Type B pancreatic cell (in vitro differentiated cells): ENCODE measurements at places on chromosomes 2 and 18.
A peak's percentile ranks its signal among the peaks of the same experiment; 100 is the strongest.

- no peak for DNase-seq
Observed at GRCh38 chr2:103288696-103289095, 526.9 kb downstream of the TMEM182 start.

DNA sequence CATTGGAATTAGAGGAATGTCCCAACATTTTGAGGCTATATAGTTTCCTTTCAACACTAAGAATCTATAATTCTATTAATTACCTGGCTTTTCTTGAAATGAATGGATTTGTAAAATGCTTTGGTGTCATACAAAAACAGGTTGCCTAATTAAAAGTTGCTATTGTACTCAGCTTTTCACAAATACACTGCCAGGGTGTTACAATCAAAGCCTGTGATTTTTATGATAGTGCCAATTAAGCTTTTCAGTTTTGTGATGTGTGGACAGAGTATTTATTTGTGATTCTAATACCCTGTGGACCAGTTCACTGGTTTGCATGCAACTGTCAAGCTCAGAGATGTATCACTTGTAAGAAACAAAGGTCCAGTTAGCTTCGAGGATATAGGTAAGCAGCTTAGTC lies 71.8 kb downstream of the NAB1 start:
- no peak for DNase-seq

- no peak for DNase-seq
Observed at GRCh38 chr2:174031226-174031625, 66.1 kb upstream of the SP3 start.

DNA sequence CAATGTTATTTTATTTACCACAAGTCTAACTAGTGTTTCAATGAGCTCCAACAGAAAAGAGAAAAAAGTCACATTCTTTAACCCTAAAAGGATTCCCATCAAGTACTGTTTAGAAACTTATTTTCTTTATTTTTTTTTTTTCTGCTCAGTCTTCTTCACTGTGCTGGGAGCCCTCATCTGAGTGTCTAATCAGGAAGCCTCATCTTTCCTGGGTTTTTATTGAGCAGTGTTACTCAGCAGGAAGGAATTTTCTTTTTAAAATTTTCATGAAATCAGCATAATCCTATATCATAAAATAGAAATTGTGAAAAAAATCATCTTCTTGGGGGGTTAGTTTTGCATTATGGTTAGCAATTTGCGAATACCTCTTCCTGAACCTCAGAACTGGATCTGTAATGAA lies 453.8 kb downstream of the CDH2 start:
- DNase-seq, result no peak

DNA sequence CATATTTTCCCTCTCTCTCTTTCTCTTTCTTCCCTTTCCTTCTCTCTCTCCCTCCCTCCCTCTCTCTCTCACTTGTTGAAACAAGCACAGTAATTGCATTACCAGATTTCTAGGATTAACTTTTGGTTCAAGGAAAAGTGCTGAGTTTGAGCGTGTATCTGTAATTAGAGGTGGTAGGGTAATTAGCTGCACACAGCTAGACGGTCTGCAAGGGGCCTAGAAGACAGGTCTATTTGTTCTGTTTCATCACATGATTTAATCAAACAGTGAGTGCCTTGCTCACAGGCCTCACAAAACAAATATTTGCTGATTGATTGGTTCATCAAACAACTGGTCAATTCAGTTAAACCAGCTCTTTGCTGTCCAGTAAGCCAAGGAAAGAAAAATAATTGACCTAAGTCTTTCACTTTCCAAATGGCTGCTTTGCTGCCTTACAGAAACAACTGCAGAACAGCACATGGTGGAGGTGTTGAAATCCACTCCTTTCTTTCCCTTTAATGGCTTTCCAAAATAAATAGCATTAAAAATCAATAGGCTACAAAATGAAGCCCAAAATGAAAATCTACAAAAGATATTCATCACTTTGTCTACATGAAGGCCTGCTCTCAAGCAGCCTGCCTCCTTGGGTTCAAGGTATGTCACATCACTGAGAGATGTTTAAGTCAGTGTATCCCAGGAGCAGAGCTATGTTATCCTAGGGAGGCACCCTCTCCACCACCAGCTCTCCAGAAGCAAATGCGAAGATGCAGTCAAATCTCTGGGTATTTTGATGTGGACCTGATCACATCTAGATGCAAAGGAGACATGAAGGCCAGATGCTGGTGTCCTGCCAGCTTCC lies 264.4 kb upstream of the SIX2 start:
- no peak for DNase-seq

- DNase-seq, result no peak
Observed at GRCh38 chr2:56230156-56230555, 46.4 kb downstream of the CCDC85A start.

GRCh38 chr18:50340078-50340477 lies 34.8 kb upstream of the SKA1 start:
- DNase-seq, result no peak

GRCh38 chr2:101446869-101447268 lies 28.0 kb downstream of the RFX8 start:
- DNase-seq, result no peak

- no peak for DNase-seq
Observed at GRCh38 chr2:229330952-229331351, 59.9 kb upstream of the PID1 start.

- peak; percentile 45 for DNase-seq
Observed at GRCh38 chr2:126703311-126703710, 47.4 kb downstream of the GYPC start.

GRCh38 chr2:122736279-122736678 lies 980.8 kb downstream of the TSN start:
- no peak for DNase-seq

DNA sequence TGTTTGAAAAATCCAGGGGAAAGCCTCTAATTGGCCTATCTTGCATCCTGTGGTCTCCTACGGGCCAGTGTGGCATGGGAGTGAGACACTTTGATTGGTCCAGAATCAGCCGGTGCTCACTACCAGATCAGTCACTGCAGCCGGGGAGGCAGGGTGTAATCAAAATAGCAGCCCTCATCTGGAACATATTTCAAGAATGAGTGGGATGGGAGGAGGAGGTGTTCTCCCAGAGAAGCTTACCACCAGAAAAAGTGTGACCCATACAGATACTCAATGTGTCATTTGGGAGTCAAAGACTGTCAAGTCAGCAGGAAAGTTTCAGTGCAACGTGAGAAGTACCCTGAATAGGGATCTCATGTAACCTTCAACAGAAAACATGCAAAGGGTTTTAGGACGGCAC lies 393.9 kb upstream of the SLC14A2 start:
- DNase-seq, result no peak

DNA sequence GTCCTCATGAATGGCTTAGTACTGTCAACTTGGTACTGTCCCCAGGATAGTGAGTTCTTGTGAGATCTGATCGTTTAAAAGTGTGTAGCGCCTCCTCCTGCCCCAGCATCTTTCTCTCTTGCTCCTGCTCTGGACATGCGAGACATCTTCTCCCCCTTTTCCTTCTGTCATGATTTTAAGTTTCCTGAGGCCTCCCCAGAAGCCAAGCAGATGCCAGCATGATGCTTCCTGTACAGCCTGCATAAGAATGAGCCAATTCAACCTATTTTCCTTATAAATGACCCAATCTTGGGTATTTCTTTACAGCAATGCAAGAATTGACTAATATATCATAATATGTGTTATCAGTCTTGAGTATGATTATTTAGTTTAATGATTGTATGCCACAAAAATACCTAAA lies 3.5 kb upstream of the RSAD2 start:
- DNase-seq, result no peak

DNA sequence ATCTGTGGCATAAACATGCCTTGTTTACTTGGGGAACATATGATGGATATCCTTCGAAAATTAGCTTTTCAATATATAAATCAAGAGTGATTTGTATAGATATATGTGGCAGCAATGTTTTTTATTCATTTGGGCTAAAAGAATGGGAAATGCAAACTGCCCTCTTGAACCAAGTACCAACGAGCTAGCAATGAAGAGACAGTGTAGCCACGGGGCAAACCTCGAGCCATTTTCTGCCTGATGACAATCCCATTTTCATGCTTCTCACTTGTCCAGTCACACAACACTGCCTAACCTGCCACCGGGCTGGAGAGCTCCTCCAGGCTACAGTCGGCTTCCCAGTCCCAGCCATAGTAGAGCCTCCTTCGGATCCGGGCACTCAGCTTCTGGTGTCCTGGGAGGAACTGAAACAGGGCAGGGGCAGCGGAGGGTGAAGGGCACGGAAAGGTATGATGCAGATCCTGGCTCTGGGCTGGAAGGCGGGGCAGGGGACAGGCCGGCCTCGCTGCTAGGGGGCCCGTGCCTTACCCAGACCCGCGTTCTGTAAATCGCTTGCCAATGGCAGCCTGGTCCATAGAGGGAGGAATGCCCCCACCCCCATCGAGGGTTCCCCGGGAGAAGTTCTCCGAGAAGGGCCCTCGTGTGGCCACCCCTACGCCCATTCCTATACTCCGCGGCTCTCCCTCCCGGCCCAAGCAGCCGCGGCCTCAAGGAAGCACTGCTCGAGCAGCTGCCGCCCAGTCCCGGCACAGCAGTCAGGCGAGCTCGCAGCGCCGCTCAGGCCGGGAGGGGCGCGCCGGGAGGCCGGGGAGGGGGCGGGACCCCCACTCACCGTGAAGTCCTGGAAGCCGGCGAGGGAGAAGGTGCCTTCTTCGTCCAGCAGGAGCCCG lies 552 bp downstream of the CNPPD1 start:
- peak; percentile 75 for DNase-seq

GRCh38 chr2:170905864-170906263 lies 23.2 kb upstream of the GORASP2 start:
- DNase-seq, result no peak

GRCh38 chr18:37383846-37384595 lies 181.6 kb downstream of the CELF4 start:
- DNase-seq, result no peak

DNA sequence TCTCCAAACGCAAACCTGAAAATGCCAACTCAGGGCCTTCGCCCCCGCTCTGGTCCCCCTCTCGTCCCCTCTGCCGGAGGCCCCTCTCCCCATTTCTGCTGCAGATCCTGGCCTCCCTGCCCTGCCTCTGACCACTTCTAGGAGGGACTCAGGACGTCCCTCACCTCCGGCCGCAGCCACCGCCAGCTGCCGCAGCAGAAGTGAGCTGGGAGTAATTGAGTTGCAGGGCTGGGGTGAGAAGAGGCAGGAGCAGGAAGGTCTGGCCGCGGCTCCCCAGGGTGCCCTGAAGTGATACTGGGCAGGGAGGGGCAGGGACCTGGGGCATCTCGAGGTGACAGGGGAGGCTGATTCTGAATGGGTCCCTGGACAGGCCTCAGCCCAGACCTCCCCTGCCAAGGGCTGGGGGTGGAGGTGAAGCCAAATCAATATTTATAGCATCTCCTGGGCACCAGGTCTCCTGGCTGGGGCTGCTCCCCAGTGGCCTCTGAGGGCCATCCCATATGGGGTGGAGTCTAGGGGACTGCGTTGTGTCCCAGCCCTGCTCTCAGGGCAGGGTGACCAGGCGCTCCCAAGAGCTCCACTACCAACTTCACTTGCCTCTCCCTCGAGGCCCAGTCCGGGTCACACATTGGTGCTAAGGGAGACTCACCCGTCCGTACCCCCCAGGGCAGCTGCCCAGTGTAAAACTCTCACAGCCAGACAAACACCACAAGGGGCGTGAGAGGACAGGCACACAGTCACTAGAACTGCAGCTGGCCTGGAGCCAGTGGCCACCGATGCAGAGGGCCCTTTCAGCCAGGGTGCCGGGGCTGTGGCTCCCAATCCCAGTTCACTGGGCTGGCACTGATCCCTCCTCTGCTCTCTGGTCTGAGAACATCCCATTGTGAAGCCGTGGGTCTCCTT lies 33.0 kb downstream of the KCNIP3 start:
- no peak for DNase-seq

GRCh38 chr2:211690736-211691135 lies 847.9 kb downstream of the ERBB4 start:
- no peak for DNase-seq

GRCh38 chr2:13968811-13969210 lies 663.7 kb upstream of the LRATD1 start:
- no peak for DNase-seq

DNA sequence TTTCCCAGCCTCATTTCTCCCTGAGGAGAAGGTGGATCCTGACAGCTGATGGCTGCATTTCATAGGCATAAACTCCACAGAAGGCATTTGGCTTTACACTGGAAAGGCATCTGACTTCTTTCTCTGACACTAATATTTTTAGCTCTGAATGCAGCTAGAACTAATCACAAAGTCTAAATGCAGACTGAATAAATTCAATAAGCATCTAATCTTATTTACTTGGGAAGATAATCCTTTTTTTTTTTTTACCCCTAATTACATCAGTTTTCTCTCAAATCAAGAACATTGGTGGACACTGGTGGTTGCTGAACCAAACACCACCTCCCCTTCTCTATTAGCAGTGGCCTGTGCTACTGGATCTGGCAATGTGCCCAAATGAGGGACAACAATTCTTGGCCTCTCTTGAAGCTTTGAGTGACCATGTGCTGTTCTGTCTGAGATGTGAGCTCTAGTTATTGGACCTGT lies 50.9 kb upstream of the CD226 start:
- no peak for DNase-seq

GRCh38 chr2:5145801-5146200 lies 546.4 kb upstream of the SOX11 start:
- no peak for DNase-seq

- DNase-seq, result no peak
Observed at GRCh38 chr2:5991305-5991968, 299.3 kb downstream of the SOX11 start.

- no peak for DNase-seq
Observed at GRCh38 chr2:222760301-222760897, 88.9 kb downstream of the MOGAT1 start.

- DNase-seq, result no peak
Observed at GRCh38 chr2:229980431-229981184, 58.3 kb downstream of the FBXO36 start.

GRCh38 chr2:71742953-71743601 lies 289.7 kb downstream of the DYSF start:
- DNase-seq, result no peak

- DNase-seq, result no peak
Observed at GRCh38 chr2:43146083-43146482, 80.3 kb downstream of the ZFP36L2 start.

DNA sequence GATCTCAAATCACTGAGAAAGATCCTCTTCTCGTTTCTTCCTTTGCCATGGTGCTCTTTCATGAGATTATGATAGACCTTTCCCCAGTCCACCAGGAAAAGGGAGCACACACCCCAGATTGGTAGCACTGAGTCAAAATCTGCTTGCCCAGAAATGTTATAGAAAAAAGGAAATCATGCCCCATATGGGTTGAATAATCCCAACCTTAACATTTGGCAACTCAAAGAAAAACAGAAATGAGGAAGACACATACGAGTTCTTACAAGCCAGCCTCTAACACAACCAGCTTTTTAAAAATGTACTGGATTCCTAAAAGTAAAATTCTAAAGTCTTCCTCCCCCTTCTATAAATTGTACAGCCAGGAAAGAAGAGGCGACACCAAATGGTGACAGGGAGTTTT lies 103.0 kb downstream of the ANKRD44 start:
- no peak for DNase-seq

DNA sequence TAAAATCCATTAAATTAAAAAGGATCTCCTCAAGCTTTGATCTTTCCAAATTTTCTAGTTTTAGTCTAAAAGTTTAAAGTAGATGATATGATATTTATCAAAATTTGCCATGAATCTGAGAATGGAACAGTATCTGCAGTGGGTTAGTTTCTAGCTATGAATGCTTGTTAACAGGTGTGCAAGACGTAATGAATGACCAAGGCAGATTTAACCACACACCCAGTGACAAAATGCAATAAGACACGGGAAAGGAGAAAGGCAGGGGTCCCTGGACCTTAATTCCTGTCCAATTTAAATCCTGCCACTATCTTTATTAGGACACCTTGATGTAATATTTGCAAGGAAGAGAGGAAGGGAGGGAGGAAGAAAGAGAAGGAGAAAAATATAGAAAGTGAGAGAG lies 30.5 kb upstream of the PEX13 start:
- no peak for DNase-seq

- DNase-seq, result no peak
Observed at GRCh38 chr2:10145519-10146357, 23.2 kb downstream of the RRM2 start.
